ENCODE measurements at places on chromosomes 1 and 21. TPM values are rescaled to one million over a fixed set of nuclear protein-coding genes. Genes with fewer than 3 reads are reported as not detected.

The RNU1-2 gene
- not detected for total RNA-seq

The ADAM30 gene
- total RNA-seq, result under 0.01 TPM

The OR2AK2 gene
- not detected for total RNA-seq

The SAMSN1 gene
- total RNA-seq, result 0.86 TPM

The KLHDC7A gene
- total RNA-seq, result not detected

The ACOT11 gene
- 1.3 TPM for total RNA-seq

The MYCL gene
- not detected for total RNA-seq

The PARP1 gene
- total RNA-seq, result 89.4 TPM

The FAM72C gene
- 0.64 TPM for total RNA-seq

The HES3 gene
- not detected for total RNA-seq

The TTC13 gene
- total RNA-seq, result 18.6 TPM

The A3GALT2 gene
- total RNA-seq, result not detected

The SPATA6 gene
- total RNA-seq, result 4.2 TPM

The MPL gene
- not detected for total RNA-seq

The TNFAIP8L2 gene
- not detected for total RNA-seq

The CLCA4 gene
- not detected for total RNA-seq

The CEPT1 gene
- total RNA-seq, result 59.2 TPM

The ASPM gene
- total RNA-seq, result 19.6 TPM
